MM.1S (cell line): ENCODE measurements at places on chromosomes 6 and 20.
A peak's percentile ranks its signal among the peaks of the same experiment; 100 is the strongest.

- DNase-seq, result no peak
These were observed 1.4 kb downstream of the RPS10 start for GRCh38 chr6:34424200-34425131.

GRCh38 chr20:15318682-15319081, 981.3 kb upstream of the FLRT3 start:
- DNase-seq, result no peak

DNA sequence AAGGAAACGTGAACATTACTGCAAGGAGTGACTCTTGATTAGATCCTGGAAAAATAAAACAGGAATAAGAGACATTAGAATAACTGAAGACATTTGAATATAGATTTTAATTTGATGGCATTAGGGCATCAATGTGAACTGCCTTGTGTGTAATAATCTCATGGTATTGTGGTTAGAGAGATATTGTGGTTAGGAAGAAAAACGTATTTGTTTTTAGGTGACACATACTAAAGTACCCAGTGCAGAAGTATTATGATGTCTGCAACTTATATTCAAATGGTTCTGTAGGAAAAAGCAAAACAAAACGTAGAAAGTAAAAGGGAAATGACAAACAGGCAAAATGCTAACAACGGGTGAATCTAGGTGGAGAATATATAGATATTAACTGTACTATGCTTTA, 65.9 kb upstream of the OGFRL1 start:
- no peak for DNase-seq

- no peak for DNase-seq
These were observed 38.6 kb downstream of the SLC2A4RG start for GRCh38 chr20:63778034-63778752.

DNA sequence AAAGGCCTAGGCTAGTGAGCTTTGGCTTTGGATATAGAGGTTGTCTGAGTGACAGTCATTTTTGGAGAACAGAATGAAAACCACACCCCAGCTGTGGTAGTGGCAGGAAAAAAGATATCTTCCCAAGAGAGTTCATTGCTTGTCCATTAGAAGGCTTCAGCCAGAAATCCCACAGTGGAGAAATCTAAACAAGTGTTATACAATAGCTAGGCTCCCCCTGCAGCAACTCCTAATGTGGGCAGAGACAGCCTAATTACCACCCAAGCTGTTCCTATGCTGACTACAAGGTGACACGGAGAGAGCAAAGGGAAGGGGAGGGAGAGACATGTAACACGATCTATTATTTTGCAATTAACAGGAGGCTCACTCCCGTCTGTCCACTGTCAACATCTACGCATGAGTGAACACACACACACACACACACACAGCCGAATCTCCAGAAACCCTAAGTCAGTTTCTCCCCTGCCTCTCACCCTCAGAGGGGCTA, 147.5 kb upstream of the TCF21 start:
- DNase-seq, result no peak

DNA sequence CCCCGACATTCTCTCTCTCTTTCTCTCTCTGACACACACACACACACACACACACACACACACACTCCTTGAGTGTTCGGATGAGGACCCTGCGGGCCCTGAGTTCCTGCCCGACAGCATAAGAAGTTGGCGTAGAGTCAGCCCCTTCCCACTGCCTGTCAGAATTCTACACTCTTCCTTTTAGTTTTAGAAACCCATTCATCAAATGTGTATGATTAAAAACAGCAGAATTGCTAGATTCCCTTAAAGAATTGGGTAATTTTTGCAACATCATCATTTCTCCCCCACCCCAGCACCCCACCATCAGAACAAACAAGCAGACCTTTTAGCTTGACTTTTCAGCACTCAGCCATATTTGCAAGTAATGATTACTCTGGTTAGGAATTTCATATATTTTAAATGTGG, 322.8 kb downstream of the FARS2 start:
- DNase-seq, result no peak

- no peak for DNase-seq
These were observed 72.1 kb downstream of the MAP3K5 start for GRCh38 chr6:136720045-136720770.

DNA sequence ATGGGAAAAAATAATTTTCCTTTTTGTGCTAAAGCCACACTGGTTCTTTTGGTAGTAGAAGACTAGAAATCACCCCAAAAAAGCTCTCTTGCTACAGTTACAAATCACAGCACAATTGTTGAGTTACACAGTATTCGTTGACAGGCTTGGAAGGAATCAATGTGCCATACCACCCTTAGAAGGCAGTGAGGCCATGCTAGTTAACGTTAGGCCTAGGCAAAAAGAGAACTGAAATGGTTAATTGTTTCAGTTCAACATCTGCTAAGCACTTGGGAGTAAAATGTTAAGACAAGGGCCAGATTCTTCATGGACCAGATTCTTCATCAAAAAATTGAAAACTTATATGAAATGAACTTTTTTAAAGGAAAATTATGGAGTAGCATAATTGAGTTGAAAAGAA, 626.2 kb downstream of the UTRN start:
- no peak for DNase-seq

DNA sequence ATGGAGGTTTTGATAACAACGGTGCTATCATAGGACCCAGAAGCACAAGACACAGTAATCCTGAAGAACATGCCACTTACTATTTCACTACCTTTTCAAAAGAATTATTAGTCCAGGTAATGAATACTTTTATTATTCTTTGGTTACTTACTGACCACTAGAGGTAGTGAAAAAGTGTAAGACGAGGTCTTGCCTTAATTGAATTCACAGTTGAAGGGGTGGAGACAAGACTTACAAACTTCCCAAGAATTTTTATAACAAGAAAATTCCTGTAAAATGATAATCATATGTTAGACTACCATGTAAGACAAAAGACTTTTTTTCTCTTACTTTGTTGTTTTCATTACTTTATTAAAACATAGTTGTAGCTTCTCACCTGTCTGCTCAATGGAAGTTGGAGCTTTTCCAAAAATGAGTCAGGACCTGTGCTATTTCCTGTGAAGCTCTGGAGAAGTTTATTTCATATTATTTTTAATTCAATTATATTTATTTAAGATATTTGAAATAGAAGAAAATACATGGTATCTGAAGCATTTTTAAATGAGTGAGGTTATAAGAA, 52.4 kb downstream of the DOP1A start:
- no peak for DNase-seq

- peak; percentile 73 for DNase-seq
These were observed 31.7 kb upstream of the CCN5 start for GRCh38 chr20:44683263-44684046.

GRCh38 chr6:11830520-11830919, 51.9 kb upstream of the ADTRP start:
- DNase-seq, result no peak

DNA sequence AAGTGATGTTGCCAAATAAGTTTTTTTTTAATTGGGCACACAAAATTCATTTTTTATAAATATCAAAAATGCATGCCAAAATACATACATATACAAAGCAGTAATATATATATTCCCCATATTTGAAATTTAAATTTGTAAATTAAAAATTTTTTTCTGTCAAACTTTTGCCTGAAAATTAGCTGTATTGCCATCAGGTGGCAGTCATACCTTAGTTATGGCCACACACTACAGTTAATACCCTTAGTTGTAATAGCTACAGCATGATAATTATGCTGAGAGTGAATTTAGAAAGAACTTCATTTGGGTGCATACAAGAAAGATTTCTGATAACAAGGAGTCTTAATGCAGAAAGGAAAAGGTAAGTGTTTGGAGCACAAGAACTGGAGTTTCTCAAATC, 46.2 kb upstream of the SDHAF4 start:
- peak; percentile 11 for DNase-seq

DNA sequence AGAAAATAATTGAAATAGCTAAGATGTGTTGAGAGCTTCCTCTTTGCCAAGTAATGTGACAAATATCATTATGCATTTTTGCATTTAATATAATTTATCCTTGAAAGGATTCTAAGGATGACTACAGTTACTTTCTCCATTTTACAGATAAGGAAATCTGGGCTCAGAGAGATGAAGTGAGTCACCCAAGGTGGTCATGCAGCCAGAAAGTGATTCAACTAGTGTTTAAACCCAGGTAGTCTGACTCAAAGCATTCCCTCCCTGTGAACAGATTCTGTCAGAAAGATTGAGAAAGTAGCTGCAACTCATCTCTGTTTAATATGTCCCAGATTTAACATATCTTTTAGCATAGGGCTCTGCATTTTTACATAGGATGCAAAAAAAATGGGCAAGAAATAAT, 28.1 kb downstream of the NRSN1 start:
- DNase-seq, result no peak

DNA sequence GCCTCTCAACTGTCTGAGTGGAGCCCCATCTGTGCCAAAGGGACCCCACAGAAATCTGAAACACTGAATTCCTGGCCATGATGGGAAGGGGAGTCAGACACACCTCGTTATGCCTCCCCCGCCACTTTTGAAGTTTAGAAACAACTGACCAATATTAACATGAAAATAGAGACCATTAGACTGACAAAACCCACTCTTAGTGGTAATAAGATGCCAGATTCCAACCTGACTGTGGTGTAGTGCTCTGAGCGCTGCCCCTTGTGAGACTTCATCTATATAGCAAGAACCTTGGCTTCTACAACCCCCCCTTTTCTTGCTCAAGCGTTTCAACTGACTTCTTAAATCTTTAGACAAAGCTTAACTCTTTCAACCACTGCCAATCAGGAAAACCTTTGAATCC, 46.1 kb upstream of the UNC93A start:
- DNase-seq, result no peak

- peak; percentile 26 for DNase-seq
These were observed 990 bp downstream of the BPI start for GRCh38 chr20:38304845-38305447.

DNA sequence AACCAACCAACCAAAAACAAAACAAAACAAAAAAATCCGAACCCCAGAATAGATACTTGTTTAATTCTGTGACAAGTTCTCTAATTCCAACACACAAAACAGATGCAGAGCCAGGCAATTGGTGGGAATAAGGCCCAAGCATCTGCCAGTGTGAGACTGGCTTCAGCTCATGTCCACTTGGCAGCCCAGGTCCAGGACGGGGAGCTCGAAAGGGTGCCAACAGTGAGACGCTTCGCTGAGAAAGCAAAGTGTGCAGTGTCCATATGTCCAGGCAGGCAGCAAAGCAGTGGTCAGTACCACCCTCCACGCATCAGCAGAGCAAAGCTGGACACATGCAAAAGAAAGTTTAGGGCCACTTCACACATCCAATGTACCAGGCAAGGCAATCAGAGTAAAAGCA, 102.9 kb downstream of the RALGAPA2 start:
- DNase-seq, result no peak

GRCh38 chr6:107173779-107174178, 58.5 kb upstream of the BEND3 start:
- DNase-seq, result no peak

DNA sequence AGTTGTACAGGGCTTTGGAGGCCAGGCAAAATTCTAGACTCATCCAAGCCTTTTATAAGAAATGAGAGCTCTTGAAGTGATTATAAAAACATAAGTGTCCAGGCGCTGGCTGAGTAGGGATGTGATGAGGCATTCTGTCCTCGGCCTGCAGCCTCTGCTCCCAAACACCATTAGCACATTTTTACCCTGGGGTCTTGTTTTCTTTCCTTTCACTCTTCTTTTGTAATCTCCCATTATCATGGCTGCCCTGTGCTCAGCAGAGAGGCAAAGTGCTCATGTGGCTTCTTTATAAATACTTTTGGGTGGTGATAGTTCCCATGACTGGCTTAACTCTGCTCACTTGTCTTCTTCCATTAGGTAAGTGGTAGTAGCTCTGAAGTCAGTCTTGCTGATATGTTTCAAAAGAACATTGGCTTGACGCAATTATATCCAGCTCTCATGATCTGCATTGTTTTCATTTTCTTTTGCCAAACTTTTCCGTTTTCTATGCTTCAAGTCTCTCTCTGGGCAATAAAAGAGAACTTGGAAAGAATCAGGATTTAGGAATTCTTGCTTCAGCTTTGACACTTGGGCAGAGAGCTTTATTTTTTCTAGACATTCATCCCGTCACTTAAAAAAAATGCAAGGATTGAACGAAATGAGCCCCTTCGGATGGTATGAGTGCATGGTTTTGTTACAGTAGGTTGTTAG, 61.1 kb downstream of the CAP2 start:
- DNase-seq, result no peak

GRCh38 chr6:2900821-2901644, 2.1 kb downstream of the SERPINB9 start:
- no peak for DNase-seq

GRCh38 chr20:48679599-48679998, 148.2 kb downstream of the PREX1 start:
- no peak for DNase-seq

DNA sequence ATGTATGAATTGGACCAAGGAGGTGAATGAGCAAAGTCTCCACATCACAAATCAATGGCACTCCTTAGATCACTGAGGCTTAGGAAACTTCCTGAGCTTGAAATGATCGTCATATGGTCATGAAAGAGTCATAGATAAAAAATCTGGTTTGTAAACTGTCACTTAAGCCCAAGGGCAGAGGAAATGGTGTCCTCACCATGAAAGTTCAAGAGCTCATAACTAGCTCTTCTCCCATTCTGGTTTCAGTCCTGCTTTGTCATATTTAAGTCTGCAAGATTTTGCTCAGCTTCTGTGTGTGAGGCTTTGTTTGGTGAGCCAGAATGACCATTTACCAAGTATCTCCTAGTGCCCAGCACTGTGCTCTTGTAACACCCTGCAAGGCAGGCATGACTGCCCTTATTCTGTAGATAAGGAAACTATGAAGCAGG, 60.5 kb downstream of the GJA10 start:
- DNase-seq, result peak; percentile 72

DNA sequence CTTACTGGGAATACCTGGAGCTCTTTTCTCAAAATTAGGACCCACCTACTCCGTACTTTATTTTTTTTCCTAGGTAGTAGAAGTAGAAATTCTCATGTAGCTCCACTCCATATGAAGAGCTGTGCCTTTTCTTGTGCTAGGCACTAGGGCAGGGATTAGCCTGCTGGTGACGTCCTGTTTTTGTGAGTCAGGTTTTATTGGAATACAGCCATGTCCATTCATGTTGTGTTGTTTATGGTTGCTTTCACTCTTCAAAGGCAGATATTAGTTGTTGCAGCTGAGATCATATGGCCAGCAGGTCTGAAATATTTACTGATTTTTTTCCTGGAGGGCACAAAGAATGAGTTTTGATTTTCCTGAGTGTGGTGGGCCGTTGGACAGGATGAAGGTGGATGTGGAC, 20.5 kb downstream of the XRN2 start:
- no peak for DNase-seq

GRCh38 chr20:16381444-16381843, 191.8 kb downstream of the KIF16B start:
- DNase-seq, result no peak

GRCh38 chr6:85126485-85127167, 323.3 kb upstream of the NT5E start:
- peak; percentile 24 for DNase-seq

GRCh38 chr6:53306819-53307347, 41.9 kb downstream of the ELOVL5 start:
- DNase-seq, result peak; percentile 46

DNA sequence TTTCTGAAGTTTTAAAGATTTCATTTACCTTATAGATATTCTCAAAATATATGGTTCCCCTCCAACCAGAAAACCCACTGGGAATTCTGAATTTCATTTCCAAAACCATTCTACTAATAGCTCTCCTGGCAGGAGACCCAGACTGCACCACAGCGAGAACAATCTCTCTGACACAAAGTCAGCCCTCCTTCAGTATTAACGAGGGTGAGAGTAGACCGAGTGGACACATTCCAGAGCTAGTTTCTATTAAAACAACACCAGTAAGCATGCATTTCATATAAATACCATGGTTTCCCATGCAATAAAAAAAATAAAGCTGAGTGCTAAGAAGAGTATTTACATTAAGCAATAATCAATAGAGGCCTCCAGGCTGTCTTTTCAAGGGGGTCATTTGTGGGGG, 899.6 kb upstream of the SLC35B3 start:
- DNase-seq, result no peak

- DNase-seq, result no peak
These were observed 173.6 kb downstream of the CDC5L start for GRCh38 chr6:44561060-44561623.
